ENCODE measurements at places on chromosomes 1 and 21. TPM values are rescaled to one million over a fixed set of nuclear protein-coding genes. Genes with fewer than 3 reads are reported as not detected.

The DYNLT4 gene
- not detected for total RNA-seq

The EXTL1 gene
- not detected for total RNA-seq

The PLA2G2F gene
- total RNA-seq, result not detected

The DCST1 gene
- not detected for total RNA-seq

The FCN3 gene
- not detected for total RNA-seq

The TRIM17 gene
- not detected for total RNA-seq

The KLF17 gene
- not detected for total RNA-seq

The BSND gene
- not detected for total RNA-seq

The SCNM1 gene
- total RNA-seq, result 29.2 TPM

The MPL gene
- total RNA-seq, result not detected

The KLHDC9 gene
- 2.4 TPM for total RNA-seq

The PTPRU gene
- total RNA-seq, result 0.18 TPM

The PLPPR4 gene
- not detected for total RNA-seq

The RNU11 gene
- total RNA-seq, result not detected

The DMBX1 gene
- total RNA-seq, result not detected

The HES3 gene
- not detected for total RNA-seq

The CD84 gene
- total RNA-seq, result 24.8 TPM

The KAZN gene
- 25.5 TPM for total RNA-seq

GRCh38 chr1:33093004-33093403 is 12.1 kb downstream of the AZIN2 start:
- no peak for DNase-seq

- no peak for DNase-seq
Measured at GRCh38 chr1:39826583-39826982, 37.9 kb upstream of the BMP8B start.

DNA sequence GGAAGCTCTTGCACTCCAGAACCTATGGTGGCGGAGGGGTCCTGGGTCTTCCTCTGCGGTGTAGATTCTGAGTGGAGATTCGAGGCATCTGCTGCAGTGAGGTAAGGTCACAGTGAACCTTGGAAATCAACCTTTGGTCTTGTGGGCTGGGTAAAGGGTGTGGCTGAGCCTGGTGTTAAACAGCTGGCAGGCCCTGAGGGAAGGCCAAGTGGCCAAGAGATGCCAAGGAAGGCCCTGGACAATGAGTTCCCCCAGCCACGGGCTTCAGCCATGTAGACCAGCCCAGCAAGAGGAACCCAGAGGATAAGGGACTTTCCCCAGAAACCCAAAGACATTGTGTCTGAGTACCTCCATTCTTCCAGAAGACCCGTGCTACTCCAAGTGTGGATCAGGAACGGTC is 137.2 kb upstream of the ETS2 start:
- peak; percentile 72 for DNase-seq

DNA sequence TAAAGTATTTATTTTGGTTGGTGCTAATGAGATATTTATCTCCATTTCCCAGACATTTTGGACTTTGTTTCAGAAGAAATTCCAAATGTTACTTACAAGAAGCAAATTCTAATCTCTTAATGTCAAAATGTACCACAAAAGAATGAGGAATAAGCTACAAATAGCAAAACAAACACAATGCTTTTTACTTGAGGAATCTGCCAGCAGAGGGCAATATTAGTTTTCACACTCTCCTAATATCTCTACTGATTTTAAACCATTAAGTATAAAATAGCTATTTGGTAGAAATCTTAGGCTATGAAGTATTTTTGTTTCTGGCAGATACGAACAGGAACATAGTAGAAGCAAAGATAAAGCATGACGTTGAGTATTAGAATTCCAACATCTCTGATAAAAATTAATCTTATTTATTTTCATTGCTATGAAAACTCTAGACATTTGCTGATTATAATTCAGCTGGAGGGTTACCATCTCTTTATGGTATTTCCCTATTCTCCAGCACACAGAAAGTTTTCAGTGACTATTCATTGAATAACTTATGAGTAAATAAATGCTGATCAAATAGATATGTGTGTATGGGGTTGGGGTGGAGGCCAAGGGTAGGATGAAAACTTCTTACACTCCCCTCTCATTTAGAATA is 13.4 kb upstream of the HMCN1 start:
- DNase-seq, result no peak

DNA sequence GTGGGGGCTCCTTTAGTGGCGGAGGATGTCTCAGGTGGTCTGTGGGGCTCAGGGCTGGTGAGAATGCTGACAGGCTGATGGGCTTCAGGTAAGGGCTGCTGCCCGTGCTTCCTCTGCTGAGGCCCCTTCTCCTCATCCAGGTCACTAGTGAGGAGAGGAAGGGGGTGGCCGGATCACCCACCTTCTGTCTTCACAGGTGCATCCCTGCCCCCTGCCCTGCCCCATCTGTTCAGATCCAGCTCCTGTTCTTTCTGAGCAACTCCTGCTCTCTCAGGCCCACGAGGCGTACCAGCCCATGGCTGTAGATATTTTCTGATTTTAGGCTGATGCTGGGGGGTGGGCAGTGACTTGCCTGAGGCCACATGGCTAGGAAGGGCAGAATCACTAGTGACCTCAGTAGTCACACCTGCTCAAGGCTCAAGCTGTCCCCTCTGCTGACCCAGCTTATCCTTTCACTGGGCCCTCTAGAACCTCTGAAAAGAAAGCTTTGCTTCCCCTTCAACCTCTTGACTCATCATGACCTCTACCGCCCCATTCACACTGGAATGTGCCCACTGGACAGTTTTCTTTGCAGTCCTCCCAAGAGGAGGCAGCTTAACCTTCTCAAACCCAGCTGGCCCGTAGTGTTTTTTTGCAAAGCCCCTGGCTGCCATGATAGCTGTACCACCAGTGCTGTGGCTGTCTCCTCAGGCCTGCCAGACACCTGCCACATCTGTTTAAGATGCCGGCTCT is 14.8 kb downstream of the DCST2 start:
- DNase-seq, result no peak

DNA sequence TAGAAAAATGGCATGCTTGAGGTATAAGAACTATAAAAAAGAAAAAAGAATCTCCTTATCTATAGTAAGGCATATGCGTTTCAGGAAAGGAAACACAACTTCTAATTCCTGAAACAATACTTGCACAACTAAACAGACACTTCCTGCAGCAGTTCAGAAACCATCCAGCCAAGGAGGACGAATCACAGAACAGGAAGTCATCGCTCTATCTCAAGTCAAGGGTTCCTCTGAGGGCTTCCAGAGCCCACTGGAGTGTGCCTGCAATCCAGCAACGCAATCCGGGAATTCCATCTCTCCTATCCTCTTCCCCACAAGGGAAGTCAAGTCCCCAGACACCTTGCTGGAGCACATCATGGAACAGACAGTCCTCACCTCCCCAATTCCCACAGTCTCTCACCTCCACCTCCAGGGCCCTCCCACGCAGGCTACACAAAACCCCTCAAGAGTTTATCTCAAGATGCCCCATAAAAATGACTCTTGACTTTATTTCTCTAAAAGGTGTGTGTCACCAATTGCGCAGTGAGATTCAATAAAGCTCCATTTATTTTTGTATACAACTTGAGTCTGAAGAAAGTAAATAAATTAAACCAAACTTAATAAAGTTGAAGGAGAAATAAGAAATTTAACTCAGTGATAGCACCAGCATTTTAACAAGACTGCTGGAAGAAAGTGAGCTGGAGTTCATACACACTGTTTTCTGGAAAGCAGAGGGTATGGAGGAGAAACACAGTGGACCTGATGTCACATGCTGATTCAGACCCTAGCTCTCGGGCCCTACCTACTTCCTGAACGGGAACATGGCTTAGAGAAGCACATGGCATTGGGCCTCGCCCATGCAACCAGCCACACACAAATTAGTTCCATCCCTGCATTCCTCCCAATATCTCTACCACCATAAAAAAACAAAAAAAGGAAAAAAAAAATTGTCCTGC is 39.9 kb downstream of the SIPA1L2 start:
- DNase-seq, result no peak

DNA sequence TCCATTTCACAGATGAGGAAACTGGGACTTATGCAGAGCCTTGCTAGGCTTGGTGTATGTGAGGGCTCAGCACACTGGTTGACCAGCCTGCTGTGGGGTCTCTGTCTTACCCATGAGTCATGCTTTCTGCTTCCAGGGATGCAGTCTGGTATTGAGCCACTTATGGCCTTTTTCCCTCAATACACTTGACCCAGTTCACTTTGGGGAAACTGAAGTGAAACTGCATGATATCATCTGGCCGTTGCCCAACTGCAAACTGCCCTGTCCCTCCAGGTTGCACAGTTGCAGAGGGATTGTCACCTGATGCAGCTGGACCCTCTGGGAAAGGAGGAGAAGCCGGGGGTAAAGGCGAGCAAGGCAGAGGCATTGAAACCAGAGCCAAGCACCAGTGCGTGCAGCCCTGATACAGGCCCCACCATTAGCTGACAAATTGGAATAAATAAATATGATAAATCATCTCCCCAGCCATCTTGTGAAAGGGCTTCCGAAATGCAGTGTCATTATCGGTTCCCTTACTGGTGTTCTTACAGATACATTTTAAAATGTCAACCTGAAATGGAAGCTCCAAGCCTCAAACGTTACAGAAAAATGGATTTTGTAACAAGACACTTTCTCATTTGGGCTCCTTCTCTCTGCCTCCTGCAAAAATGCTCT is 39.3 kb upstream of the DUSP10 start:
- no peak for DNase-seq

DNA sequence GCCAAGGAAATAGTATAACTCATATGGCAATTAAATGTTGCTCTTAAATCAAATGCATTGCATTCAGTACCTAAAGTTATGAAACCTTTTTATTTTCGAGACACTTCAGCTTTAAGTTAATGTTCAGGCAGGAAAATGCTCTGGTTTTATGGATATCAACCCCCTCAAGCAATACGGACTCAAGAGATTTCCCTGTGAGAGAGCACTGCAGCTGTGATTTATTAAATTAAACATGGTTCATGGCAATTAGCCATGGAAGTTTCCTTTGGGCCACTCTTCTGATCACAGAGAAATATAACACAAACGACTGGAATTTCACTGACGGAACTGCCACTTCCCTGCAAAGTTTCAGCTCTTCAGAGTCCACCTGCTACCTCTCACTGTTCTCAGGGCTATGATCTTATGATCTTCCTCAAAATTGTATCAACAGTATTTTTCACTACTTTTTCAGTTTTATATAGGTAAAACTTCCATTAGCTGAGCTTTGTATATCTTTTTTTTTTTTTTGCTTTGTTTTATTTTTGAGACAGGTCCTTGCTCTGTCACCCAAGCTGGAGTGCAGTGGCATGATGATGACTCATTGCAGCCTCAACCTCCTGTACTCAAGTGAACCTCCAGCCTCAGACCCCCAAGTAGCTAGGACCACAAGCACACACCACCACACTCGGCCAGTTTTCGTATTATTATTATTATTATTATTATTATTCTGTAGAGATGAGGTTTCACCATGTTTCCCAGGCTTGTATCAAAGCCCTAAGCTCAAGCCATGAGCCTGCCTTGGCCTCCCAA is 923.1 kb upstream of the TMPRSS15 start:
- no peak for DNase-seq

GRCh38 chr1:178945763-178946266 is 74.9 kb upstream of the ANGPTL1 start:
- no peak for DNase-seq

GRCh38 chr1:205991237-205991636 is 12.0 kb downstream of the RAB7B start:
- no peak for DNase-seq

GRCh38 chr1:47180603-47181094 is 9.2 kb downstream of the PDZK1IP1 start:
- DNase-seq, result no peak

DNA sequence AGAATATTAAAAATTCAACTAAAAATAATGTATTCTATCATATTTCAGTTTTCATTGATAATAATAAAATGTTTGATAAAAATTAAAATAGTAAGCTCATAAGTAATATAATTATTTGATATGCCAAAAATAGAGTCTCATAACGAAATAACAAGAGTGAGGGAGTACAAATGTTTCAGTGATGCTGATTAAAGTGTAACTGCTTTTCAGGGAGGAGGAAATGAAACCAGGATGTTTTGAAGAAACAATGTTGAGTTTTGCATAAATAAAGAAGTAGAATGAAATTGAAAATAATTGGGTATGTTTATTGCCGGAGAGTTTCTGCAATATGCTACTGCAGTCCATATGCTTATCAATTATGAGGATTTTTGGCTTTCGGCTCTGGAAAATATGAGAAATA is 1159.8 kb upstream of the ADGRL2 start:
- no peak for DNase-seq

GRCh38 chr1:206556750-206557635 is 49.7 kb downstream of the RASSF5 start:
- DNase-seq, result peak; percentile 77

GRCh38 chr1:201791779-201792173 is 37.2 kb upstream of the IPO9 start:
- DNase-seq, result no peak

DNA sequence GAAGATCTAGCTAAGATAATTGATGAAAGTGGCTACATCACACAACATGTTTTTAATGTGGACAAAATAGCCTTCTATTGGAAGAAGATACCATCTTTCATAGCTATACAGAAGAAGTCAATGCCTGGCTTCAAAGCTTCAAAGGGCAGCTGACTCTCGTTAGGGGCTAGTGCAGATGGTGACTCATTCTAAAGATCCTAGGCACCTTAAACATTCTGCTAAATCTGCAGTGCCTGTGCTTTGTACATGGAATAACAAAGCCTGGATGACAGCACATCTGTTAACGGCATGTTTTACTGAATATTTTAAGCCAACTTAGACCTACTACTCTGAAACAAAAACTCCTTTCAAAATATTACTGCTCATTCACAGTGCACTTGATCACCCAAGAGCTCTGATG is 65.6 kb upstream of the USP24 start:
- DNase-seq, result no peak

DNA sequence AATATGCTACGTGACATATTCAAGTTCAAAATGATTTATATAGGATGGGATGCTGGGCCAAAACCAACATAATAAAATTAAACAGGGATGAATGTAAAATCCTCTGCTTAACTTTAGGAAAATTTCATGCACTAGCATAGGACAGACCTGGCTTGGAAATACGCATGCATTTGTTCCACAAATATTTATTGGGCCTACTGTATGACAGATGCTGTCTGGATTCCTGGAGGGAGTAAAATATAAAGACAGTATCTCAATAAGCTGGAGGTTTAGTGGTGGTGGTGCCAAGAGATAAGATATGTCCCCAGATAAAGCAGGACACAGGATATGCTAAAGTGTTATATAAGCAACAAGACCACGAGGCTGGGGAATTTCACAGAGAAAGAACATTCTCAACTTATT is 15.1 kb downstream of the RCSD1 start:
- no peak for DNase-seq

GRCh38 chr1:205240569-205240968 is 12.8 kb downstream of the TMCC2 start:
- DNase-seq, result peak; percentile 7

- DNase-seq, result no peak
Measured at GRCh38 chr1:93081716-93082115, 2.6 kb downstream of the MTF2 start.

DNA sequence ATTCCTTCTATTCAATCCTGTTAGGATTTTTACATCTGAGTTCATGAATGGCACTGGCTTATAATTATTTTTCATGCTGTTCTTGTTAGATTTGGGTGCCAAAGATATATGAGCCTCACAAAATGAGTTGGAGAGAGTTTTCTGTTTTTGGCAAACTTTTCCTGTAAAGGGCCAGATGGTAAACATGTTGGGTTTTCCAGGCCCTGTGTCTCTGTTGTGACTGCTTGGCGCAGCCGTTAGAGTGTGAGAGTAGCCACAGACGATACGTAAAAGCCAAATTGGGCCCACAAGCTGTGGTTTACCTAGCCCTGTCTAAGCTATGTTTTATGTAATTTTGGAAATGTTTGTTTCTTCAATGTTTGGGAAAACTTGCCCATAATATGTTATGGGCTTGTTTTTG is 15.6 kb upstream of the CA6 start:
- no peak for DNase-seq

- DNase-seq, result no peak
Measured at GRCh38 chr21:39675993-39676661, 63.4 kb downstream of the B3GALT5 start.

Data from Peyer's patch (tissue), 4 donors.